Mucosa of gallbladder (tissue), 1 donor: ENCODE measurements at places on chromosomes 6 and 20.

DNA sequence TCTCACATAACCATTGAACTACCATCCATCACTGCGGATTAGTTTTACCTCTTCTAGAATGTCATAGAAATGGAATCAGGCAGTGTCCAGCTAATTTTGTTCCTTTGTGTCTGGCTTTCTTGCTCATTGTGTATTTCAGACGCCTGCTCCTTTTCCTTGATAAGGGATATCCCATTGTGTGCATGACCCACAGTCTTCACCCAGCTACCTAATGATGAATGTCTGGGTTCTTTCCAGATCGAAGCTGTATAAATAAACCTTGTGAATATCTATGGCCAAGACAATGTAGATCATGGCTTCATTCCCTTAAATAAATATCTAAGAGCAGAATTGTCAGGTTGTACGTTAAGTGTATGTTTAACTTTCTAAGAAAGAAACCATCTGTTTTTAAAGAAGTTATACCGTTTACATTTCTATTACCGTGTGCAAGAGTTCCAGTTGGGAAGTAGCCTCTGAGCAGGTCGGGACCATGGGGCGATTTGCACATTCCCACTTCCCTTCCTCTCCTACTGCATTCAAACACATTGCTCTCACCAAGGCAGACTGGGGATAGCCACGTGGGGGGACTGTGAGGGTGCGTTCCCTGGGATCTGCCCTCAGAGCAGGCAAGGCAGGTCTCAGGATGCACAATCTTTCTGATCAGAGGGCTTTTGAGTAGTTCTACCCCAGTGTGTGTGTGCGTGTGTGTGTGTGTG lies 13.1 kb downstream of the CD93 start:
- DNase-seq = no peak

DNA sequence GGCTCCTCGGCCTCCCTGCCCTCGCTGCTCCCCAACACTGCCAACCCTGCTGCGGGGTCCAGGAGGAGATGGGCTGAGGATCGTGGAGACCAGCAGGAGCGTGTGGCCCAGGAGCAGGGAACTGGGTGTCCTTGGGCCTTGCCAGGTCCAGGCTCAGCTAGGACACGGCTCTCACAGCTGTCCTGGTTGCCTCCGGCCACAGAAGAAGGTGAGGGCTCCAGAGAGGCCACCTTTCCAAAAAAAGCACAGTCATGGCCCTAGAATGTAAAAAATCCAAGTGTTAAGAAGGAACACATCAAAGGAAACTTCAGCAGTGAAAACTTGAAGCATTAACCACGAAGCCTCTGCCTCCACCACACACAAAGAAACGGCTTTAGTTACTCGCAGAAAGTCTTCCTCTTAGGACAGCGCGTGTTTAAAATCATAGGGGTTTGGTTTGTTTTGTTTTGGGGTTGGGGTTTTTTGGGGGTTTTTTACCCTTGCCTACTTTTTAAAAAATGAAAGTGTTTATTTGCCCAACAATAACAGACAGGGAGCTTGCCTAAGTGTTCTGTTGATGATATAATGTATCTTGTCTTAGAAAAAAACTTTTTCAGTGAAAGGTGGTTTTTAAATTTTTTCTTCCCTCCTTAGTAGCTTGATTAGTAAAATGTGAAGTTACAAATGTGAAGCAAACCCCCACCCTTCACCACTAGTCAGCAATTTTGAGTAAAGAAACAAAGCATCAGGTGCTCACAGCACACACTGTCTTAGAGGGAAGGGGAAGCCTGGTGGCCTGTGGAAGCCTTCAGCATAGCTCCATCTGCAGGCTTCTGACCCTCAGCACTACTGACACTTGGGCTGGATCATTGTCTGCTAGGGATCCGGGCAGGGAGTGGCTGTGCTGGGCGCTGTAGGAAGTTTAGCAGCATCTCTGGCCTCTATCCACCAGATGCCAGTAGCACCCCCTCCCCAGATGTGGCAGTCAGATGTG lies 60.0 kb downstream of the PTPN1 start:
- no peak for DNase-seq

GRCh38 chr20:53800418-53800817 lies 206.8 kb upstream of the ZNF217 start:
- no peak for DNase-seq

GRCh38 chr20:9927224-9927623 lies 88.3 kb upstream of the PAK5 start:
- no peak for DNase-seq
